SJCRH30 (cell line): ENCODE measurements at places on chromosomes 3 and 15. TPM values are rescaled to one million over a fixed set of nuclear protein-coding genes. Genes with fewer than 3 reads are reported as not detected.

DNA sequence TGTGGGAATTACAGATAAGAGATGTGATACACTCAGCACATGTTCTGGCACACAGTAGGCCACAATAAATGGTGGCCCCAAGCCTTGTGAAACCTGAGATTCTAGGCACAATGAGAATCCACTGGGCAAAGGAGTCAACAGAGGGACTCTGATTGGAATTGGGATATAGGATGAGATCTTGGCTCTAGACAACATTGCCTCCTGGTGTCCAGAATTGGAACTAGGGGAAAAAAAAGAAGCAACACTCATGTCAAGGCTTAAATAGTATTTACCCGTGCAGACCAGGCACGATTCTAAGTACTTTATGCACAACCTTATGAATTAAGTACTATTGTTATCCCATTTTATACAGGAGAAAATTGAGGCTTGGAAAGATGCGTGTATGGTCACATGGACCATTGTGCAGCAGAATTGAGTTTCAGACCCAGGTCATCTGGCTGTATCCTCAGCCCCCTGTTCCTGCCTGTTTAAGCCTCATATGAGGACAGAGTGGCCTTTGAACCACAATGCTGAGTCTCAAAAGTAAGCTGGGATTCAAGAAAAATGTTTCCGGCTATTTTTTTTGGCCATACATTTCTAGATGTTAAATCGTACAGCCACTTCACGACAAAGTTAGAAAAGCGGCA is 124.8 kb downstream of the SV2B start:
- peak; percentile 12 for DNase-seq

- DNase-seq, result peak; percentile 73
Measured at GRCh38 chr3:15327941-15328340, 4.4 kb downstream of the SH3BP5 start.

GRCh38 chr3:192130534-192131132 is 596.7 kb downstream of the FGF12 start:
- DNase-seq, result peak; percentile 54

- no peak for DNase-seq
Measured at GRCh38 chr3:71525391-71525790, 58.1 kb downstream of the FOXP1 start.

GRCh38 chr15:54208786-54209185 is 230.5 kb downstream of the UNC13C start:
- DNase-seq, result no peak

Gene NKIRAS1
- 27.8 and 29.7 TPM in 2 replicates for total RNA-seq

Gene SLC22A13
- 0.08 and 0.10 TPM in 2 replicates for total RNA-seq
